Cardiac septum (tissue), 1 donor: ENCODE measurements at places on chromosomes 4 and X. TPM values are rescaled to one million over a fixed set of nuclear protein-coding genes. Genes with fewer than 3 reads are reported as not detected.

SRP72 gene
- 43.4 TPM for total RNA-seq

- DNase-seq, result no peak
Measured at GRCh38 chrX:140507982-140508305, 3.1 kb upstream of the SOX3 start.

DNA sequence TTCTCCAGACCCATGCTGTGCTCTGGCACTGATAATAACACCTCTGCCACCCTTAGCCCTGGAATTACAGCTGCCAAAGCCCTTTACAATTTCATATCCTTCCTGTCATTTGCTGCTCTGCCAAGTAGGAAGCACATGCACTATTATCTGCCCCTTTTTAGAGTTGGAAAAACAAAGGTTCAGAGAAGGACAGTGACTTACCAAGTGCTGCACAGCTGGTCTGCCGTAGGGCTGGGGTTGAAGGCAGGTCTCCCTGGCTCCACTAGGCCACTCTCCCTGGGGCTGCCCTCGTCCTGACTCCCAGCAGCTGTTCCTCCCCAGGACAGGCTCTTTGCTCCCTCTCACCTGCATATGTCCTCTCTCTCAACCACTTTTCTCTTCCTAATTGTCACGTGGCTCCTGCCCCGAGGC is 73.4 kb downstream of the ANAPC4 start:
- DNase-seq, result no peak

DNA sequence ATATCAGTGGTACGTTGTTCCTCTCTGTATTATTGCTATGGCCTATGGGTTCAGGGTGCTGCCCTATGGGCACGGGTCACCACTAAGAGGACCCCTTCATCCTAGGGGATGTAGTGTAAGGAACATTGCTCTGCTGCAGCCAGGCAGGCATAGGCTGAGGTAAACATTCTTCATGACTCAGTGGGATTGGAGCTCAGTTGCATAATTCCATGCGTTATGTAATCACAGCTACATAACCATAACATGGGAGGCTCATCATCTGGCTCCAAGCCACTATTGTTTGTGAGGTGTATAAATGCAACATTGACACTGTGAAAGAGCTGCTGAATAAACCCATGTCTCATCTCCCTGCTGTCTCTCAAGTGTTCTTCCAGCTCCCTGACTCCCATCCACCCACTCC is 375.2 kb downstream of the MAGEE1 start:
- no peak for DNase-seq

DNA sequence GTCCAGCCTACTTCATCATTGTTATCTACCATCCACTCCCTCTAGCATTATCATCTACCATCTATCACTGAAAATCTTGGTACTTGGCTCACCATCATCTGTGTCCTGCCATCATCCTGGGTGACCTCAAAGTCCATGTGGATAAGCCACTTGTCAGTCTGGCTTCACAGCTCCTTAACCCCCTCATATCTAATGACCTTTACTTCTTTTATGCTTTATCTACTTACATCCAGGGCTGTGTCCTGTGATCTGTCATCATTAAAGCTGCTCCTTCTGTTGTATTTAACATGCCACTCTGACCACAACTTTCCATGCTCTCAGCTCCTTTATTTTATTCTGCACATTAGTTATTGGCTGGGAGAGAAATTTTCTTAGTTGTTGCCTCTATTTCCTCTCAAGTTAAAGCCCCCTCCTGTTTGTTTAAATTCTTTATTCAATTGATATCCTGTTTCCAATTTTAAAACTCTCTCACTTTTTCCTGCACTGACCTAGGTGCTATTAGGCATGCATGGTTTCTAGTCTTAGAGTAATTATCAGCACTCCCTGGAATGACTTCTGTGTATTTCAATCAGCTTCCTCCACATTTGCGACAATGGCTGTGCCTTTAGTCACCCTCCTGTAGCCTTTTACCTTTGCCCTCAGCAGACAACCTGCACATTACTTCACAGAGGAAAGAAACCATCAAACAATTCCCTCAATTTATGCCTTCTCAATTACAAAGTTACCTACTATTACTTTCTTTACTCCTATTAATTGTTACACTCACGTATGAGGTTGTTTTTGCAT is 8.1 kb upstream of the FABP2 start:
- no peak for DNase-seq

SOD3 gene
- total RNA-seq, result 115 TPM

MCF2 gene
- total RNA-seq, result 0.65 TPM
